ENCODE measurements at places on chromosomes 4 and X. TPM values are rescaled to one million over a fixed set of nuclear protein-coding genes. Genes with fewer than 3 reads are reported as not detected.

DNA sequence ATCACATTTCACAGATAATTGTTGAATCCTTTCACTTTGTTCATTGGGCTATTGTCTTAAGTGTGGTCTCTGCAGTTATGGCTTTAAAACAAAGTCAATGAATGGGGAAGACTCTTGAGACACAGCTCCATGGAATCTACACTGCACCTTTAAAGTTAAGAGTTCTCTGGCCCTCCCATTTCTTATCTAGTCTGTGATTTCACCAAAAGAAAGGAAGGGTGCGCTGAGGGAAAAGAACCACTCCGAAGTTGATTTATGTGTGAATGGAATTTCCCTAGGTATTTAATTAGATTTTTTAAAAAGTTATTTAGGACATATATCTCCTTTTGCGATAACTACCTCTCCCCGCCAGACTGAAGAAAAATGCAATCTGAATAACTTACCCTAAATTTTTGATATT lies 2.5 kb downstream of the SEPTIN11 start:
- DNase-seq = no peak

The ETDB gene
- not detected for total RNA-seq

The LPAR4 gene
- total RNA-seq = not detected

DNA sequence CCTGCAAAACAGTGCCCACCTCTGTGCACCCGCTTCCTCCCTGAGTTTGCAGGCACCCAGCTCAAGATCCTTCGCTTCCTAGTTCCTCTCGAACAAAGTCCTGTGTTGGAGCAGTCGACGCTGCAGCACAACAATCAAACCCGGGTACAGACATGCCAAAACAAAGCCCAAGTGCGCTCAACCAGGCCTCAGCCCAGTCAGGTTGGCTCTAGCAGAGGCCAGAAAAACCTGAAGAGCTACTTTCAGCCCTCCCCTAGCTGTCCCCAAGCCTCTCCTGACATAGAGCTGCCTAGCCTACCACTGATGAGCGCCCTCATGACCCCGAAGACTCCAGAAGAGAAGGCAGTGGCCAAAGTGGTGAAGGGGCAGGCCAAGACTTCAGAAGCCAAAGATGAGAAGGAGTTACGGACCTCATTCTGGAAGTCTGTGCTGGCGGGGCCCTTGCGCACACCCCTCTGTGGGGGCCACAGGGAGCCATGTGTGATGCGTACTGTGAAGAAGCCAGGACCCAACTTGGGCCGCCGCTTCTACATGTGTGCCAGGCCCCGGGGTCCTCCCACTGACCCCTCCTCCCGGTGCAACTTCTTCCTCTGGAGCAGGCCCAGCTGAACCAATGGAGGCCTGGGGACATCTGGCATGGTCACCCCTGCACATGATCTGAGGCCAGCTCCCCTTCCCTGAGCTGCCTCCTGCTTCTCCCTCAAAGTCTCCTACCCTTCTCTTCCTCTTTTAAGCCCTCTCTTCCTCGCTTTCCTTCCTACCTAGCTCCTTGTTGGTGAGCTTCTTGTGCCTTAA lies 6.9 kb downstream of the APEX2 start:
- no peak for DNase-seq

The CPZ gene
- total RNA-seq = 0.45 TPM

DNA sequence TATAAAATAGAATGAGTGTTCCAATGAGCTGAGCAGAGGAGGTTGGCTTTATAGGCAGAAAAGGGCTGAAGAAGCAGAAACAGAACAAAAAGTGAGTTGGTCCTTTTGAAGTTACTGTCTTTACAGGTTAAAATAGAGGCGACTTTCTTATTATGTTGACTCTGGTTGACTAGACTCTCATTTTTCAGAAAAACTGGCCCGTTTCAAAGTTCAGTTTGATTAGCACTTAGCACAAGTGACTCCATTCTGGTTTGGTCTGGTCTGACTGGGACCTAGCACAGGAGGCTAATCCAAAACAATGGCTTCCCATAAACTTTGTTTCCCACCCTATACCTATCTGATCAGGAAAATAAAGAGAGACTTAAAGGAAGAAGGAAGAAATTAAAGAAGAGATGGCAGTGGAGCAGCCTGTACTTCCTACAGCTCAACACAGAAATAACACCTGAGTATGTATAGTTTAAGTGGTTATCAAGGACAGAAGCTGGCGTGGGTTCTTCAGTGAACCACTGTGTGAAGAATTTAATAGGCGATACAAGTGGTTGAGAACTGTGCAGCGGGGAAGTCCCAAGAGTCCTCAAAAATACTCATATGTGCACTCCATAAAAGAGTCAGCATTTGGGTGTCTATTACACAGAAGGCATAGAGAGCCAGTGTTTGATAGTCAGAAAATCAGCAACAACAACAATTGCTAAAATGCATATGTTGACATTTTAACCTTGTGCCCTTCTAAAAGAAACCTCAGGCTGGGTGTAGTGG lies 554.8 kb upstream of the HTR2C start:
- DNase-seq = no peak

DNA sequence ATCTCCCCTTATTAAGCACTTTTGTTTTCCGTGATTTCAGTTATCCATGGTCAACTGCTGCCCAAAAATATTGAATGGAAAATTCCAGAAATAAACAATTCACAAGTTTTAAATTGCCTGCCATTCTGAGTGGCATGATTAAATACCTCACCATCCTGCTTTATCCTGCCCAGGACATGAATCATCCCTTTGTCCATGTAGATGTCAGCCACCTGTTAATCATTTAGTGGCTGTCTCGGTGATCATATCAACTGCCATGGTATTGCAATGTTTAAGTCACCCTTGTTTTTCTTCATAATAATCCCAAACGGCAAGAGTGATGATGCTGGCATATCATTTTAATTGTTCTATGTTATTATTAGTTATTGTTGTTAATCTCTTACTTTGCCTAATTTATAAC lies 79.8 kb upstream of the LHFPL1 start:
- no peak for DNase-seq

DNA sequence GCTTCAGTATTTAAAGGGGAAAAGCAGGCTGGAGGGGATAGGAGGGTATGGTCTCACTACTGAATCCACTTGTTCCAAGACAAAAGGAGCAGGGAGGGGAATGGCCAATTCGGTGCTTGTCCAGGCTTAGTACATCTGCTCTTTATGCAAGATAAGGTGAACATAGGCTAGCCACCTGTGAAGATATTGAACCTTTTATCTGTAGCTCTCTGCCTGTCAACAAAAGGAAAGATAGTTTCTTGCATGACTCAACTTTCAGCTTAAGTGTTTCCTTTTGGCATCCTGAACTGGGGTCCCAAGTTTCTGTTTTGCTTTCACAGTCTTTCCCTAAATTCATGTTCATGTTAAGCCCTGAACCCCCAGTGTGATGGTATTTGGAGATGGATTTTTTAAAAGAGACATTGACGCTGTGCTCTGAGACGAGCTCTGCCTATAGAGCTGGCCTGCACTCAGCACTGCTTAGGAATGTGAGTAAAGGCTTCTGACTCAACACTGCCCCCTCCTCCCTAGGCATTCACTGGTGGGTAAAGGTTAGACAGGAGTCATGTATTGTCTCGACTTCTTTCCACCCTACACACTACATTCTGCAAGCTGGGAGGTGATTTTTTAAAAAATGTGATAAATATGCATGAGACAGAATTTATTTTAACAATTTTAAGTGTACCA lies 28.2 kb downstream of the FAM149A start:
- no peak for DNase-seq

DNA sequence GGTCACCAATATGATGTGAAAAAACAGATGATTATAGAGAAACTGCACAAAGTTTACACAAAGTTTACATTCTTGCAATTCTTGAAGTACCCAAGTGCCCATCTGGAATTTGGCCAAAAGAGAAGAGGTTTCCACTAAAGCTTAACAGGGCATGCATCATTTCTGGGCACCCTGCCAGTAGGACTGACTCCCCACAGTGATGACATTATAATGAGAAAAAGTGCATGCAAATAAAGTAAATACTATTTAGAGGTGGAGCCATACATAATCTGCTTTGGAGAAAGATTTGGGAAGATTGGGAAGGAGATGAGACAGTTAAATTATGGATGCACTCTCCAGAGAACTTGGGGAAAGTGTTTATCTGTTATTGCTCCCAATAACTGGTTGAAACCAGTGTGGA lies 93.7 kb upstream of the TRPC3 start:
- no peak for DNase-seq

DNA sequence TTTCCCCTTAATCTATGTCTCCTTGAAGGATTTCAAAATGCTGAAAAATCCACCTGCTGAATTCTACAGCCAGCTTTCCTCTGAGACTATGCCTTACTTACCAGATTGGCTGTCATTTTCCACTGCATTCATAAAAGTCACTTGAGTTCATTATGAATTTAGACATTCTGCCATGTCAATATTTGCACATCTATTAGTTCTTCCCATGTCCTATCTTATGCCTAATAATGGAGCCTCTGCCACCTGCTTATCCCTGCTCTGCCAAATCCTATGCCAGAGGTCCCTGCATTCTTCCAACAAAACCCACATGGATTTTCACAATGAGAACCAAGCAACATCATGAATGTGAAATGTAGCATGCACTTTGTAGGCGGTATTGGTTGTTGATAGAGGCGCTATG lies 42.6 kb downstream of the GASK1B start:
- no peak for DNase-seq

DNA sequence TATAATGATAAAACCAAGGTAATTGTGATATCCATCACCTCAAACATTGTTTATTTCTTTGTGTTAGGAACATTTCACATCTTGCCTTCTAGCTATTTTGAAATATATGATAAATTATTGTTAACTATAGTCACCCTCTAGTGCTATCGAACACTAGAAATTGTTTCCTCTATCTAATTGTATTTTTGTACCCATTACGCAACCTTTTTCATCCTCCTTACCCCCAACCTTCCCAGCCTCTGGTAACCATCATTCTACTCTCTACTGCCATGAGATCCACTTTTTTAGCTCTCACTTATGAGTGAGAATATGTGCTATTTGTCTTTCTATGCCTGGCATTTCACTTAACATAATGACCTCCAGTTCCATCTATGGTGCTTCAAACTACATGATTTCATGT lies 3.9 kb upstream of the UBA6 start:
- no peak for DNase-seq

The PLXNA3 gene
- total RNA-seq = 4.5 TPM

- no peak for DNase-seq
These were observed 60.6 kb upstream of the CFAP47 start for GRCh38 chrX:35858906-35859305.

The CT55 gene
- total RNA-seq = not detected

- no peak for DNase-seq
These were observed 10.9 kb downstream of the LRBA start for GRCh38 chr4:151004222-151004621.

DNA sequence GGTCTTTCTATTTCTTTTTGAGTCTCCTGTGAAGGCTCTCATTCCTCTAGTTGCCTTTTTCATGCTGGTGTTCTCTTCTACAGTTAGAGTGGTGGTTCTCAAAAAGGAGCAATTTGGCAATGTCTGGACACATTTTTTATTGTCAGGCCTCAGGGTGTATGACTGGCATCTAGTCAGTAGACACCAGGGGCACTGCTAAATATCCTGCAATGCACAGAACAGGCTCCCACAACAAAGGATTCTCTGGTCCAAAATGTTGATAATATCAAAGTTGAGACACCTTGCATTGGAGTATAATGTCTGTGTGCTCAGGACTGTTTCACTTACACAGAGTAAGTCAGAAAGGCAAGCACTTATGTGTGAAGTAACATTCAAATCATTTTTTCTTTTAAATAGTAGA lies 1360.7 kb downstream of the ADGRL3 start:
- DNase-seq = no peak

DNA sequence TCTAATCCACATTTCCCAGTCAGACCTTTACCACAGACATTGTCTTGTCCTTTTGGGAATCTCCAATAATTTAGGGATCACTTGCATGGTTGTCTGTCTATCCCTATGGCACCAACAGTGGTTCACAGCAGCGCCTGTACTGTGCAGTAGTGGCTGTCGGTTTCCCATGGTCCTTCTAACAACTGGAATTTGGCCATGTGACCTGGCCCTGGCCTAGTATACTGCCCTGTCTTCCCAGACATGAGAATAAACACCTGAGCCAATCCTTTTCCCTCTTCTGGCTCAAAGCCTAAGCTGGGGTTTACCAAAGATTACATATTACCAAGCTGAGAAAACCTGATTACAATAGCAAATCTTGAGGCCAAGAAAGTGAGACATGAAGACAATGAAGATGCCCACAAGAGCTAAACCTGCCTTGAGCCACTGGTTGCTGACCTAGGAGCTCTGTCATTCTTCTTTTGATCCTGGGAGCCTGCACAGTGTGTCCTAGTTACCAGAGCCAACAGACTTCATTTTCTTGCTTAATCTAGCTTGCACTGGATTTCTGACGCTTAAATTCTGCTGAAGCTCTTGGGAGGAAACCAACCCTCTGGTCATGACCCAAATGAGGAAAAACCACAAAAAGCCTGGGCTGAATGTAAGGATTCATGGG lies 92.1 kb downstream of the SCD5 start:
- no peak for DNase-seq

GRCh38 chr4:32135642-32136041 lies 1415.5 kb downstream of the PCDH7 start:
- no peak for DNase-seq

GRCh38 chr4:52265781-52266525 lies 214.8 kb downstream of the SPATA18 start:
- DNase-seq = no peak

- DNase-seq = no peak
These were observed 99.3 kb upstream of the EGFL6 start for GRCh38 chrX:13469963-13470684.

The NDST3 gene
- total RNA-seq = 0.48 TPM

- DNase-seq = no peak
These were observed 22.8 kb upstream of the PRKG2 start for GRCh38 chr4:81237791-81238190.

All from left lobe of liver (tissue), 2 donors.